Esophagus squamous epithelium (tissue), 5 donors: ENCODE measurements at places on chromosomes 2 and 18. TPM values are rescaled to one million over a fixed set of nuclear protein-coding genes. Genes with fewer than 3 reads are reported as not detected.

- H3K4me3 ChIP-seq = no peak overlapping the region
- no peaks in the 10 kb centered on the region for H3K4me1 ChIP-seq
- H3K36me3 ChIP-seq = no peaks in the 10 kb centered on the region
- DNase-seq = no peak
- H3K27ac ChIP-seq = no peak overlapping the region
- no peaks in the 10 kb centered on the region for H3K27me3 ChIP-seq
Measured at GRCh38 chr2:162382278-162382677, 38.3 kb downstream of the GCA start.

- H3K27me3 ChIP-seq = no peaks in the 10 kb centered on the region
- no peak for DNase-seq
- peaks cover 19% of the 10 kb centered on the region for H3K36me3 ChIP-seq
- H3K27ac ChIP-seq = no peak overlapping the region
- H3K4me1 ChIP-seq = peaks cover 35% of the 10 kb centered on the region
Measured at GRCh38 chr2:134408386-134408785, 154.5 kb downstream of the MGAT5 start.

Gene GALR1
- 0.04 TPM for total RNA-seq

Gene ASB18
- not detected for total RNA-seq

- H3K27me3 ChIP-seq = no peaks in the 10 kb centered on the region
- no peak for DNase-seq
- H3K27ac ChIP-seq = peak overlapping the region; percentile 85
- no peaks in the 10 kb centered on the region for H3K36me3 ChIP-seq
Measured at GRCh38 chr2:239264838-239265651, 135.8 kb downstream of the HDAC4 start.

GRCh38 chr2:8794923-8795825, 42.2 kb downstream of the KIDINS220 start:
- peaks cover 14% of the 10 kb centered on the region for H3K36me3 ChIP-seq
- DNase-seq = no peak

GRCh38 chr2:144704709-144705095, 184.8 kb upstream of the ZEB2 start:
- no peak overlapping the region for H3K27ac ChIP-seq
- H3K4me1 ChIP-seq = no peaks in the 10 kb centered on the region
- H3K36me3 ChIP-seq = no peaks in the 10 kb centered on the region
- no peak for DNase-seq

Gene IGFBP5
- 899 TPM for total RNA-seq

GRCh38 chr2:225073198-225073597, 30.9 kb upstream of the DOCK10 start:
- DNase-seq = no peak
- H3K27ac ChIP-seq = no peak overlapping the region
- H3K4me1 ChIP-seq = no peaks in the 10 kb centered on the region
- no peaks in the 10 kb centered on the region for H3K36me3 ChIP-seq
- H3K27me3 ChIP-seq = no peaks in the 10 kb centered on the region

DNA sequence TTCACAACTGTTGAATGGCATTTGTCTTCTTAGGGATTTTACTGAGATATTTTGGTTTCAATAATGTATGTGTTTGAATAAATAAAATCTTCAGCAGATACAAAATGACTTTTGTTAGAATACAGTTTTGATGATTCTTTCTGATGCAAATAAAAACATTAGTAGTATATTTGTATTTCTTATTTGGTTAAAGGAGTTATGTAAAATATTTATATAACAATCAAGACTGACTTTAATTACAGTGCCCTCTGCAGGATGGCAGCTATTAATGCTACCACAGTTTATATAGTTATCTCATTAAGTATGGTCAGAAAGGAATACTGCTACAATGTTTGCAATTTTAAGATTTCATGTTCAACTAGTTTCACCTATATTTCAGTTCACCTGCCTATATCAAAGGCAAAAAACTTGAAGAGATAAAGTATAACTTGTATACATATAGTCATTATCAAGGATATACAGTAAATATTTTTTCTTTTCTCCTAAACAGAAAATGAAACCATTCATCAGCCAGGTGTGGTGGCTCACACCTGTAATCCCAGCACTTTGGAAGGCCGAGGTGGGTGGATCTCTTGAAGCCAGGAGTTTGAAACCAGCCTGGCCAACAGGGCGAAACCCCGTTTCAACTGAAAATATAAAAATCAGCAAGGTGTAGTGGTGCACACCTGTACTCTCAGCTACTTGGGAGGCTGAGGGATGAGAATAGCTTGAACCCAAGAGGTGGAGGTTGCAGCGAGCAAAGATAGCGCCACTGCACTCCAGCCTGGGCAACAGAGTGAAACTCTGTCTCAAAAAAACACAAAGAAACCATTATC, 19.8 kb downstream of the ARL5A start:
- H3K36me3 ChIP-seq = peaks cover 85% of the 10 kb centered on the region
- no peak overlapping the region for H3K4me3 ChIP-seq
- H3K4me1 ChIP-seq = no peaks in the 10 kb centered on the region
- no peaks in the 10 kb centered on the region for H3K27me3 ChIP-seq

Gene OST4
- 179 TPM for total RNA-seq

GRCh38 chr2:175001566-175001965, 3.6 kb downstream of the CHN1 start:
- no peaks in the 10 kb centered on the region for H3K27me3 ChIP-seq
- DNase-seq = no peak
- no peak overlapping the region for H3K4me3 ChIP-seq
- peaks cover 38% of the 10 kb centered on the region for H3K4me1 ChIP-seq
- no peak overlapping the region for H3K27ac ChIP-seq
- H3K36me3 ChIP-seq = no peaks in the 10 kb centered on the region

- no peak for DNase-seq
- H3K27me3 ChIP-seq = peaks cover 11% of the 10 kb centered on the region
- no peak overlapping the region for H3K4me3 ChIP-seq
- no peak overlapping the region for H3K27ac ChIP-seq
- no peaks in the 10 kb centered on the region for H3K4me1 ChIP-seq
Measured at GRCh38 chr18:78736015-78736690, 243.5 kb upstream of the SALL3 start.

- H3K4me1 ChIP-seq = peaks cover 3% of the 10 kb centered on the region
- no peak for DNase-seq
- no peaks in the 10 kb centered on the region for H3K27me3 ChIP-seq
Measured at GRCh38 chr2:213007290-213007838, 144.0 kb downstream of the IKZF2 start.

GRCh38 chr18:71336576-71337210, 1047.8 kb downstream of the SOCS6 start:
- no peaks in the 10 kb centered on the region for H3K27me3 ChIP-seq
- no peaks in the 10 kb centered on the region for H3K36me3 ChIP-seq
- no peaks in the 10 kb centered on the region for H3K4me1 ChIP-seq
- no peak overlapping the region for H3K4me3 ChIP-seq
- no peak overlapping the region for H3K27ac ChIP-seq

- no peaks in the 10 kb centered on the region for H3K27me3 ChIP-seq
- no peaks in the 10 kb centered on the region for H3K36me3 ChIP-seq
- H3K27ac ChIP-seq = peak overlapping the region; percentile 84
- peaks cover 15% of the 10 kb centered on the region for H3K4me1 ChIP-seq
- no peak for DNase-seq
Measured at GRCh38 chr18:63237881-63238692, 81.5 kb downstream of the BCL2 start.

GRCh38 chr2:73128841-73129535, 16.2 kb upstream of the RAB11FIP5 start:
- H3K4me1 ChIP-seq = no peaks in the 10 kb centered on the region
- H3K27ac ChIP-seq = no peak overlapping the region
- H3K4me3 ChIP-seq = no peak overlapping the region
- no peaks in the 10 kb centered on the region for H3K36me3 ChIP-seq
- no peak for DNase-seq
- H3K27me3 ChIP-seq = no peaks in the 10 kb centered on the region

Gene IL36RN
- 20.5 TPM for total RNA-seq

Gene GGCX
- total RNA-seq = 27.5 TPM

DNA sequence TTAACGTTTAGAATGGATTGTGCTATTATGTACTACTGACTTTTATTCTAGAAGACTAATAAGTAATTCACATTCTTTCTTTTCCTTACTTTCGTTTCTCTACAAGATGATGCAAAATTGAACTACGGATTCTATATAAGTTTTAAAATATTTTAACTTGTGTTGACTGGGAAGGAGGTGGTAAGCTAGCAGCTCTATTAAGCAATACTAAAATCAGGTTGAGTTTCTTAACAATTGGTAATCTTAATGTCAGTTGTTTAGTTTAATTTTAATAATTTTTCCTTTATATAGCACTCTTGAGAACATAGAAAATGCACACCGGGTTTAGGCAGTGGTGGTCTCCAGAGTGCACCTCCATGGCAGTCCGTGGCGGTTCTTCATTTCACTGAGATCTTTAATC, 215.2 kb downstream of the MCFD2 start:
- no peak overlapping the region for H3K27ac ChIP-seq
- peaks cover 58% of the 10 kb centered on the region for H3K4me1 ChIP-seq
- H3K4me3 ChIP-seq = peak overlapping the region; percentile 93
- H3K36me3 ChIP-seq = no peaks in the 10 kb centered on the region
- DNase-seq = no peak

- no peak overlapping the region for H3K4me3 ChIP-seq
- H3K27ac ChIP-seq = no peak overlapping the region
- H3K4me1 ChIP-seq = peaks cover 4% of the 10 kb centered on the region
- no peaks in the 10 kb centered on the region for H3K27me3 ChIP-seq
Measured at GRCh38 chr18:70329071-70329470, 40.2 kb downstream of the SOCS6 start.

Gene WDR54
- 6.7 TPM for total RNA-seq

Gene HOXD11
- total RNA-seq = not detected
